ENCODE measurements at places on chromosomes 6 and 20.

DNA sequence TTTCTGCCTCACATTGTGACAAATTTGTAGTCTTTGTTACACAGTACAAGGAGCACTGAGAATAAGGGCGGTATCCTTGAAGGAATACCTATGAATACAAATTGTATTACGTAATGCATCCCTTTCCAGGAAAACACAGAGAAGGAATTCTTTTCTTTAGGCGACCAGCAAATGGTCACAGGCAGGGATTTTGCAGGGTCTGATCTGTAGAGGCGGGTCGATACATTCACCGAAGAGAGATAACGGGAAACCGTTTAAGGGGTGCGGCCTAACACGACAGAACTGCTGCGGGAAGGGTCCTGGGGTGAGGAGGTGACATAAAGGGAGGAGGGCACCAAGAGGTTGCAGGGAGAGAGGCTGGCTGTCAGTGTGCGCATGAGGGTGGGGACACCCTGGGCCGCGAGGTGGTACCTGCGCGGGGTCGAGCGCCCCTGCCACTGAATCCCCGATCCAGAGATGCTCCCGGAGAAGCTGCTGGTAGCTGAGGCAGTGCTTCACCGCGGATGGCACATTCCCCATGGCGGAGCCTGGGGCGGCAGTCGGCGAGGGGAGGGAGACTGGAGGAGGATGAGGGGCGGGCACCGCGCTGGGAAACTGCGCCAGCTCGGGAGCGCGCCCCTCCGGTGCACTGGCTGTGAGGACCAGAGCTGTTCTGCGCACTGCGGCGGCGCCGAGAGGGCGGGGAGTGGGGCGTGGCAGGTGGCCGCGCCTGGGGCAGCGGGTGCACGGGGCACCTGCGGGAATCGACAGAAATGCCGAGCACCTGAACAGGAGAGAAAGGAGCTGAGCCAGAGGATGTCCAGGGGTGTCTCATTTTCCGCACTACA is at the start of gene HMGCLL1:
TSS of gene HMGCLL1 (minus strand) at position 656 of the 827 bp plus-strand sequence. CDS start at position 519, 137 bp downstream.
- DNase-seq = no peak

DNA sequence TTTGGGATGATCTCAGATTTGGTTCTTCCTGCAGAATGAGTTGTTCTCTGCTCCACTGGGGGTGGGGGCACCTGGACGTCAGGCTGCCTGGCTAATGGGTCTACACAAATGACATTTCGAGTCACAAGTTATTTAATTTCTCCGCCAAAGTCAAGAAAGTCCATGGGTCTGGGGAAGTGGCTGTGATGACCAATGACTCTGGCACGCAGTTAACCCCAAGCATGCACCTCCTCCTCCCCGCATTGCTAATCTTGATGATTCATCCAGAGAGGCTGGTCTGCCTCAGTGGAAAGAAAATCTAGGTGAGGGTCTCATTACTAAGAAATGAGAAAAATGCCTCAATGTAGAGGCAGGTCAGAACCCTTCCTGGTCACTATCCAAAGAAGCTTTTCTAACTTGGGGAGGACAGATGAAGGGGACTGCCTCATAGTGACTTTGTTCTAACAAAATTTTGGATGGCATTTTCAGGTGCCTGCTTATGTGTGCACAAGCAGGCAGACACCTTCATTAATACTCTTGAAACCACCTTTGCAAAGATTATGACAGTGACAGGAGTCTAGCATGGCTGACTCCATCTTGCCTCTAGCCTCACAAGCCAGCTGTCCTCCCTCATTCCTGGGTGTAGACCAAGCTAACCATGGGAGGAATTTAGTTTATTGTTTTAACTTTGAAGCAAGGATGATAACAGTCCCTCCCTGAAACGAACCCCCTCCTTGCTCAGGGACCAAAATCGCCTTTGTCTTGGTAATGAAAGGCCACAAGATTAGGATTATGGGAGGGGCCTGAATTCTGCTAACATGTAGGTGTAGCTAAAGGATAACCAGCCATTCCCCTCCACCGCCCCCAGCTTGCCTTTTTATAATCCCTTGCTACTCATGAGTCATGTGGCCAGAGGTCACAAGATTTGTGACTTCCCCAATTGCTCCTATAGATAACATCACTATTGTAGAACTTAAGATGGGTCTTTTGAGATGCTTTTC is 98.6 kb upstream of the MRPS10 start:
- no peak for DNase-seq

- no peak for DNase-seq
Observed at GRCh38 chr6:1055015-1055921, 256.6 kb upstream of the FOXQ1 start.

DNA sequence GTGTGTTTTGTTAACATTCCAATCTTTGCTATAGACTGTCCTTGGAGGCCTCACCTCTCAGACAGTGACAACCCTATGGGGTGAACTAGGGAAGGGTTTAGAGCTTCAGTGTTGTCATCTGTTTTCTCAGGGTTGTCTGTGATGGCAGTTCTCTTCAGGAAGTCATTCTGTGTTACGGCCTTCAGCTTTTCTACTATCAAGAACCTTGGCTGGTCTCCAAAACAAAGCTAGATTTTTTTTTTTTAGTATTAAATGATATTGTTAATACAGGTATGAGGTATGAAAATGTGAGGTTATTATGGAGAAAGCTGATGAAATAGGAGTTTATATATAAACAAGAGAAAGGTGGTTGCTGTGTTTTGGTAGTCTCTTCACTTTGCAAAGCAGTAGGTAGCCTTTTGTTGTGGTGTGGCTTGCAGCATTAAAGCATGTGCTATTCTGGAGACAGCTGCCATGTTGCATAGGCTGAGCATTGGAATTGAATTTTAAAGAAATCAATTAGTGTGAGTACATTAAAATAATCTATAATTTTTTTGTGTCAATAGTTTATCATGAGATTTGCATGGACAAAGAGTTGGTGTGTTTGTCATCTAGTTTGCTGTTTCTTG is 162.6 kb downstream of the CARMIL1 start:
- DNase-seq = no peak

- DNase-seq = no peak
Observed at GRCh38 chr6:155201461-155202226, 62.2 kb upstream of the CLDN20 start.

DNA sequence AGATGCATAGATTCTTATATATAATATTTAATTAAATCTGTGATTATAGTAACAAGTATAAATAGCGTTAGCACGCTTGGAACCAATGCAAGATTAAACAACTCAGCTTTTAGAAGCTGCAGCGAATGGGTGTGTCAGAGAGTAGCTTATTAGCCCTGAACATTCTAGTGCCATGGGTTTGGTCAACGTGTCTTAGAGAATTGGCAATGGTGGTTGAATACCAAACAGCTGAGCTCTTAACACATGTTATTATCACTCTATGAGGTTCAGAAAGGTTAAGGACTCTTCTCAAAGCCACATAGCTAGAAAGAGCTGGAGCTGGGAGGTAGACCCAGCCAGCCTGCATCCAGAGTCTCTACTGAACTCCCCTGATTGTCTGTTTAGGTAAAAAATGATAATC is 284.2 kb upstream of the CHD6 start:
- no peak for DNase-seq

GRCh38 chr6:159726255-159726917 is 920 bp upstream of the WTAP start:
- peak; percentile 5 for DNase-seq

DNA sequence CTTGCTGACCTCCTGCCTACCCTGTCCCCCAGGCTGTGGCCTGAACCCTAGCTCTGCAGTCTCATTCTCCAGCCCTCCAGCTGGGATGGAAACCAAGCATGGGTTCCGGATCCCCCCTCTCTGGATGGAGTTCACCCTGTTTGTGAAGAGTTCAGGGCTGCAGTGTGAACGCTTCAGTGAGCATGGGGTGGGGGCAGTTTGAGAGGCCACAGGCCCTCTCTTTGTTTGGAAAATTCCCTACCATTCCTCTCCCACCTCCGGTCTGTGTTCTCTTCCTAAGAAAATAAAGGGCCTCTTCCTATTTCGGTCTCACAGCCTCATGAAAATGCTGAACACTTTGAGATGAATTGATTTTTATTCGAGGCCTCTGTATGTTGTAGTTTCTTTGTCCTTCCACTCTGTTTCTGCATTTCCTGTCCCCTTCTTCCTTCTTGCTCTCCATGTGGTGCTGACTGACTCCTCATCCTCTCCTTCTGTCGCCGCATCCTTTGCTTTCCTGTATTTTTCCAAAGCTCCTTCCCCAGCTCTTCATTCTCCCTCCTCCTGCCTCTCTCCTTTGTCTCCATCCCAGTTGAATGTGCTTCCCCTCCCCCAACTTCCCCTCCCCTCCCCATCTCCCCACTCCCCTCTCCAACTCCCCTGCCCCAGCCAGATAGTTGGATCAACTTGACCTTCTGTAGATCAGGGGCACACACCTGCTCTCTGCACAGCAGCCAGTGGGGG is 2.4 kb upstream of the KCNK5 start:
- DNase-seq = no peak

DNA sequence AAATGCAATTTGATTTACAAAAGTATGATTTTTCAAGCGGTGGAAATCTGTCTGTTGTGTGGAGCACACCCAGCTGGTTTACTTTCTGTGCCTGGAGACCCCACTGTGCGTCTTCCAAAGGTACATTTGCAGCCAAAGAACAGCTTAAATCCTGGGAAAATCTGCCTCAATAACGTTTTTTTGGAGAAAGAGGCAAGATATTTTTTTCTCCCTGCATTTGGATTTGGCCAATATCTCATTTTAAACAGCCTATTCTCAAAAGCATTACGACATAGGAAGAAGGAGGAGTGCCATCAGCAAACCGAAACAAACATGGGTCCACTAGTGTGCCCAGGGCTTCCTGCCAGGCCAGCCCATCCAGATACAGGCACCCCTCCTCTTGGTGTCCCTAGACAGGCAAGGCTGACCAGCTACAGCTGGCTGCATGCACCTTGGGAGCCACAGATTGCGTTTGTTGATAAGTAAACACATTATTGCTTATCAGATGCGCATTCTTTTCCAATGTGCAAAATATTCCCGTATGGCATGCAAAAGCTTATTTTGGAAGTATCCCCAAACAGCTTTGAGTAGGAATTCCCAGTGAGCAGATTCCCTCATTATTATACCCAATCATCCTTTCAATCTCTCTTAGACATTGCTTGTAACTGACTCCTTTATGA is 184.5 kb upstream of the MARCKS start:
- DNase-seq = no peak
